Activated naive CD4-positive, alpha-beta T cell treated with anti-CD3 and anti-CD28 coated beads, Interleukin-2, amount 50 U/mL, for 72 hours (primary cell): ENCODE measurements at places on chromosomes 16 and 17.

- no peak for DNase-seq
Measured at GRCh38 chr16:66588981-66589713, 9.9 kb downstream of the CMTM2 start.

DNA sequence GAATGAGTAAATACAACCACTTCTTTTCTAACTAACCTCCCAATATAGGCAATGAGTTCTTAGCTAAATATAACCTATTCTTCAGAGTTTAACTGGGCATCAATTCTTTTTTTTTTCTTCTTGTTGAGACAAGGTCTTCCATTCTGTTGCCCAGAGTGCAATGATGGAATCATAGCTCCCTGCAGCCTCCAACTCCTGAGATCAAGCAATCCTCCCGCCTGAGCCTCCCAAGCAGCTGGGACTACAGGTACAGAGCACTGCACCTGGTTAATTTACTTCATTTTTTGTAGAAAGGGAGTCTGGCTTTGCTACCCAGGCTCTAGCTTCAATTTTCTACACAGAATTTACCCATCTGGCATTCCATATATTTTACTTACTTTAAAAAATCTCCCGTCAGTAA lies 1.1 kb downstream of the METTL16 start:
- DNase-seq, result no peak

DNA sequence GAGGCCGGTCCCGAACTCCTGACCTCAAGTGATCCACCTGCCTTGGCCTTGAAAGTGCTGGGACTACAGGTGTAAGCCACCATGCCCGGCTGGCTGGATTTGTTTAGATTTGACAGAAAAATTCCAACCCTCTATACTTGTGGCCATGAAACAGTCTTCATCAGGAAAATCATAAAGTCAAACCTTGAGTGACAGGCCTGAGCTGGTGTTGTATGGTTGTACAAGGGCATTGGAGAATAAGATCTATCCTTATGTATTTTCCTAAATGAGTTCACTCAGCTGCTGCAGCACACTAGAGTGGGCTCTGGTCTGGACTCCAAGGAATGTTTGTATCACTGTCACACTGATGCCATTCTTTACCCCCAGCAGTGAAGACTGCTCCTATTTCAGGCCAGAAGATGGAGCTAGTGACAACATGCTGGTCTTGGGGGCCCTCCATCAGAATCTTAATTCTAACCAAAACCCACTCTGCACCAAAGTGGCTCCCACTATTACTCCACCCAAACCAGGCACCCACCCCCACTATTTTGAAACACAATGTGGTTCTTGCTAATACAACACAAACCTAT lies 27.4 kb downstream of the SNX11 start:
- no peak for DNase-seq

DNA sequence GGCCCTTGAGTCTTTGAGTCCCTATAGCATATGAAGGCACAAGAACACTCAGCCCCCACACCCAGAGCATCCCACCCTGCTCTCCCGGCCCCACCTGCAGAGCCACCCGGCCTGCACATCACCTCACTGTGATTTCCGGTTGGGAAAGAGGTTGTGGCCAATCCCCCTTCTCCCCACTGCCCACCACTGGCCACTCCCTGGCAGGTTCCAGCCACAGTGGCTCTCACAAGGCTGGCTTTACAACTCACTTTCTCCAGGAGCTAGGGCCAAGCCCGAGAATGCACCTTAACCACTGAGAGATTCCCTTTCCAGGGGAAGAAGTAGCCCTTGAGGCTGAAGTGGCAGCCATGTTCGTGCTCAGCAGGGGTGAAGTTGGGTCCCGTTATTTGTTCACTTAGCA lies 123.9 kb downstream of the C16orf78 start:
- DNase-seq, result no peak

GRCh38 chr16:72098936-72099335 lies 5.3 kb downstream of the DHX38 start:
- no peak for DNase-seq

DNA sequence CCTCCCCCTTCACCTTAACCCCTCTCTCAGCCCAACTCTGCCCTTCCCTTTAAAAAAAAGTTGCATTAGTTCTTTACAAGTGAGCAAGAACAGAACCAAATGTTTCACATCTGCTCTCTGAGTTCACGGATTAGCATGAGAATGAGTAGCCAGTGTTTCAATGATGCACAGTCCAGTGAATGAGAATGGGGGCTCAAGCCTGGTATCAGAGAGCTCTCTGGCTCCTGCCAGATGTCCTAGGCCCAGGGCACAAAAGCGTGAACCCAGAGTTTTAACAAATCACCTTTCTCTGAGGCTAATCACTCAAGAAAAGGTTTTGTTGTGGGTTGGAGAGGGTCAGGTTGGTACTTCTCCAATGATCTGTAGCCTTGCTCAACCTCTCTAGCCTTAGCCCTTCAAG lies 41.5 kb upstream of the HS3ST3A1 start:
- no peak for DNase-seq

- no peak for DNase-seq
Measured at GRCh38 chr17:28467456-28468025, 5.9 kb upstream of the SLC13A2 start.

DNA sequence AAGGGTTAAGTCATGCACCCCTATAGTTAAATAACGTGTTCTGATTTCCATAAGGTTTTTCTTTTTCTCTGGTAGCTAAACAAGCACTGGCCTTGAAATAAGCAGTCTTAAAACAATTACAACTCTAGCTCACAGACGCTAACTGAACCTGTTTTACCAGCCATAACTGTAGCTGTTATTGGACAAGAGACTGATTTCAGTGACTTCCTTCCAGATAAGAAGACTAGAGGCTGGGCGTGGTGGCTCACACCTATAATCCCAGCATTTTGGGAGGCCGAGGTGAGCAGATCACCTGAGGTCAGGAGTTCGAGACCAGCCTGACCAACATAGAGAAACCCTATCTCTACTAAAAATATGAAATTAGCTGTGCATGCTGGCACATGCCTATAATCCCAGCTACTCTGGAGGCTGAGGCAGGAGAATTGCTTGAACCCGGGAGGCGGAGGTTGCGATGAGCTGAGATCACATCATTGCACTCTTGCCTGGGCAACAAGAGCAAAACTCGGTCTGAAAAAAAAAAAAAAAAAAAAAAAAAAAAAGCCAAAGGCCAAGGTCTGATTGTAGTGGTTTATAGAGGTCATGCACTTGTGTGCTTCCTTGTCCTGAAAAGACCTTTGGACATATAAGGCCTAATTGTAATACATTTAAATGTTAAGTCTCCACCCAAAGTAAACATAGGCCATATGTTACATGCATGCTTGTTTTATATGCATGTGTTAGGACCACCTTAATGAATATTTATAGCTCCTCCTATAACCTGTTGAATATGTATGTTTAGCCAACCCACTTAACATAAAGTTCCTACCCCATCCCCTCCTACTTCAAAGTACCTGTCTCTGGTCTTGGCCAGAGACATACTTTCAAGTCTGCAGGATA lies 319.5 kb upstream of the CA10 start:
- DNase-seq, result no peak

- DNase-seq, result no peak
Measured at GRCh38 chr17:50917418-50917743, 51.2 kb upstream of the TOB1 start.

GRCh38 chr16:56929639-56930038 lies 2.3 kb upstream of the HERPUD1 start:
- DNase-seq, result no peak

DNA sequence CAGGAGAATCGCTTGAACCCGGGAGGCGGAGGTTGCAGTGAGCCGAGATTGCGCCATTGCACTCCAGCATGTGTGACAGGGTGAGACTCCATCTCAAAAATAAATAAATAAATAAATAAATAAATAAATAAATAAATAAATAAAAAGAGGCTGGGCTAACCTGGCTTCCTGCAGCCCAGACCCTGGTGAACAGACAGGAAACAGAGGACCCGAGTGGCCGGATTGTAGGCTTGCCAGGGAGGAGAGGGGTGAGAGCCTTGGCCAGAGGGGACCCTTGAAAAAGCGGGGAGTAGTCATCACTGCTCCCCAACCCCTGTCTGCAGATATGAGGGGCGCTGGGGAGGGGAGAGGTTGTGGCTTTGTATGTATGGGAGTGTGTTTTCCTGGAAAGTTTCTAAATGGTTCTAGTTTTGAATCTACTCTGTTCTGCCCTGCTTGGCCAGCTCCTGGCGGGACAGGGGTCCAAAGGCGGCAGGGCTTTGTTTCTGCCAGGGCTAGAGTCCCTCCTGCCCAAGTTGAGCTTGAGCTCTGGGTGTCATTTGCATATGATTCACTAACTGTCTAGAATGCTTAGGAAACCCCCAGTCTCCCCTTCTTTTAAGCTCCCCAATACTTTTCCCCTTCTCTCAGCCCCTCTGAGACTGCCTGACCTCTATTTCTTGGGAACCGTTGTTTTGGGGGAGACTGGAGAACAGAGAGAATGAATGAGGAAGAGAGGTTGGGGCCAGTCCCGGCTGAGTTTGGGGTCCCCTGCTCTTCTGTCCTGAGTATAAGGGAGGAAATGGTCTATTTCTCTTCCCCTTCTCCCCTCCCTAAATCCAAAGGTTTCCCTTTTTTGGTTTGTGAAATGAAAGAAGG lies 16.4 kb downstream of the RARA start:
- DNase-seq, result no peak

DNA sequence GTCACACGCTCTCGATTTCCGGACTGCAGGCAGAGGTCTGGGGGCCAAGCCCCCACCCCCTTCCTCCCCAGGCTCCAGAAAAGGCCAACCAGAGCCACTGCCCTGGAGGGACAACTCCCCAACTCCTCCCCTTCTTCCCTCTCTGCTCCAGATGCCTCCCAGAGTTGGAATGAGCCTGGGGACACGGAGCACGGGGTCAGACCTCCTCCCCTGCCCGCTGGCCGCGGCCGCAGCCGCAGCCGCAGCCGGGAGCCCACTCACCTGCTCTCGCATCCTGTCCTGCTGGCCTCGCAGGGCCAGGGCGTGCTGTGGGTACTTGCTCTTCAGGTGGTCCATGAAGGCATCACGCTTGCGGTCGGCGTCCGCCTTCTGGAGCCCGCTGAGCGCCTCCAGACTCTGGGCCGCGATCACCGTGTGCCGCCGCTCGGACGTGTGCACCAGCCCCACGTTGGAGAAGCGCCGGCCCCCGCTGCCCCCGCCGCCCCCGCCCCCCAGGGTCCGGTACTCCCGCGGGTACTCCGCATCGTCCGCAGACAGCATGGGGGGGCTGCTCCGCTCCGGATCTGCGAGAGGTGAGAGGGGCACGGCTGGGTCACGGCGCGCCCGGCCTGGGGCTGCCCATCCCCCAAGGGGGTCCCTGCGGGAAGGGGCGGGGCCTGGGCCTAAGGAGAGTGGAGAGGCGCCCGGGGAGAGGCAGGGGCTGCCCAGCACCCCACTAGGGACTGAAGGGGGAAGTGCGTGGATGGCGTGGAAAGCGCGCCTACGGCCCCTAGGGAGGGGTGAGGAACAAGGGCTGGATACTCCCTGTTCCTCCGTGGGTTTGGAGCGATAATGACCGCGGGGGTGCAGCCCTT lies 27.3 kb downstream of the SRCIN1 start:
- no peak for DNase-seq

GRCh38 chr17:81513753-81514488 lies 1.3 kb upstream of the ACTG1 start:
- DNase-seq, result peak; percentile 74

DNA sequence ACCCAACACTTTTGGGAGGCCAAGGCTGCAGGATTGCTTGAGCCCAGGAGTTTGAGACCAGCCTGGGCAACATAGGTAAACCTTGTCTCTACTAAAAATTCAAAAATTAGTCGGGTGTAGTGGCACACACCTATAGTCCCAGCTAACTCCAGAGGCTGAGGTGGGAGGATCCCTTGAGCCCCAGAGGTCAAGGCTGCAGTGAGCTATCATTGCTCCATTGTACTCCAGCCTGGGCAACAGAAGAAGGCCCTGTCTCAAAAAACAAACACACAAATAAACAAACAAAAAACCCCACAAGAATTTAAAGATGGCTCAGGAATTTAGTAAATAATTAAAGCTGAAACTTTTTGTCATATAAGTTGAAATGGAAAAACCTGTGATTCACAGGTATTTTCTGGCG lies 2.3 kb upstream of the TMEM170A start:
- no peak for DNase-seq

DNA sequence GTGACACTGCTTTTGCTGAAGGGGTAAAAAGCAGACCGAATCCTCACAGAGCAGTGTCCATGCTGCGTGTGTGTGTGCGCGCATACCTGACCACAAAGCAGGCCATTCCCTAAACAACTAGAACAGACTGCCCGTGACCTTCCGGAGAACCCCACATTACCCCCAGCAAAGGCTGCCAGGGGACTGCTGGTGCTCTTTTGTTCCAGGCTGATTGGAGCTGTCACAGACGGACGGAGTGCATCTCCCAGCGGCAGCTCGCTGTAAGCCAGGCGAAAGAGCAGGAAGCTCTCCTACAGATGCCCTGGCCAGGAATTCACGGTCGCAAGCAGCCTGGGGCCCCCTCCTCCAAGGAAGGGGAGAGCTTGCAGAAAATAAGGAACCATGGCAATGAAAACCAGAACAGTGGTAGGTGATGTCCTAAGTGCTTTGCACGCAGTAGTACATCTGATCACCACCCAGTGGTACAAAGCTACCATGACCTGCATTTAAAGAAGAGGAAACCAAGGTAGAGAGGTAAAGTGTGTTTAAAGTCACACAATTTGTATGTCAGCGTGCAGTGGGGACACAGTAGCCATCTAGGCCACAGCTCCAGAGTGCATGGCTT lies 153.4 kb upstream of the DYNLRB2 start:
- no peak for DNase-seq

- DNase-seq, result no peak
Measured at GRCh38 chr17:74040729-74041128, 162.7 kb upstream of the RPL38 start.

DNA sequence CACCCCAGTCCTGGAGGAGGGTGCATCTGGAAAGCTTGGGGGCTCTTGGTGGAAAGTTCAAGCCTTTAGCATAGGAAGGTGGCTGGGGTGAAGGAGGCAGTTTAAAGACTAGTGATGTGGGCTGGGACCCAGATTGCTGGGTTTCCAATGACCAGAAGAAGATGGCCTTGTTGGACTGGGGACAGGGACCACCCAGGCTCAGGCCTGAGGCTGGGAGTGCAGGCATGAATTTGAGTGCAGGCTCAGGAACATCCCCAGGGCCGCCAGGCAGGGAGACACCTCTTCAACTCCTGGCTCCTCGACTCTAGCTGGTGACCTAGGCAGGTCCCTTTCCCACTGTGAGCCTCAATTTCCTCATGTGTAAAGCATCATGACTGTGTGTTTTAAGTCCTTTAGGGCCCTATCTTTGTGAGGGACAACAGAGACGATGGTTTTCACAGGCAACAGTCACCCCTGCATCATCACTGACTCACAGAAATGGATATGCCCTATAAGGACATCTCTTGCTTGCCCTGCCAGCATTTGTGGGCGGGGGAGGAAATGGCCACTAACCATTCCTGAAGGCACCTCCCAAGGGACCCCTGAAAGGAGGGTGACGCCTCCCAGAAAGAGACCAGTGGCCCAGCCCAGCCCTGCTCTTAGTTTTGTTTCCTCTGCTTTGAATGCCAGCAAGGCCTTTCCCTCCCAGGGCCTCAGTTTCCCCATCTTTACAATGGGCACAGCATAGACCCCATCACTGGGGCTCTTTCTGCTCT lies 11.1 kb downstream of the NLRC5 start:
- DNase-seq, result peak; percentile 82
